Activated naive CD8-positive, alpha-beta T cell treated with anti-CD3 and anti-CD28 coated beads, Interleukin-2, amount 50 U/mL, for 16 hours (primary cell): ENCODE measurements at places on chromosomes 16 and 17.
A peak's percentile ranks its signal among the peaks of the same experiment; 100 is the strongest.

GRCh38 chr17:43142153-43142552 lies 17.0 kb upstream of the BRCA1 start:
- DNase-seq, result no peak

GRCh38 chr16:11016993-11017392 lies 72.6 kb downstream of the CLEC16A start:
- peak; percentile 19 for DNase-seq

DNA sequence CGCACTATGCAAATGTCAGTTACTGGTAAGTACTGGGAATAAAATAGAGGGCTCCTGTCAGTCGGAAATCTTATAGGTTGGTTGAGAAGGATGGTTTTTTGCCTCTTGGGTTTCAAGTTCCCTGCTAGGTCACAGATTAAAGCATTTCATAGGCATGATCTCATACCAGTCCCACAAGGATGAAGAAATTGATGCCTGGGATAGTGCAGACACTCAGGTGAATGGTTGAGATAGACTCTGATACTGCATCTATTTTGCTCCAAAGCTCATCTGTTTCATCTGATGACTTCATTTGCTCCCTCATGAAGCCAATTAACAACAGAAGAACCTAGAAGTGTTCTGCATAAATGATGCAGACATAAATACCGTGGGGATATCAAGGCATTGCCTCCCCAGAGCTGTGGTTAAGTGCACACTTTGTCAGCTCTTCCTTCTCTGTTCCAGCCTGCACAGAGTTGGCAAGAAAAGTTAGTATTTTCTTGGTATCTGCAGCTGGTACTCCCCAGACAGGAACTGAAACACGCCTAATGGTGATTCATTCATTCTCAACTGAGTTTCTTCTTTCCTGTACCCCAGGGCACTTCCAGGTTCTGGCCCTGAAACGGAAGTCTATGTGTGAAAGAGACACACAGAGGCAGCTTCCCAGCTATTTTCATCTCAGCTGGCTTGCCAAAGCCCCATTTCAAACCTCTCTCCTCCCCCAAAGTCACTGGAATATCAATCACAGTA lies 418.3 kb upstream of the SALL1 start:
- DNase-seq, result no peak

GRCh38 chr17:71516149-71516548 lies 604.7 kb upstream of the SOX9 start:
- no peak for DNase-seq

DNA sequence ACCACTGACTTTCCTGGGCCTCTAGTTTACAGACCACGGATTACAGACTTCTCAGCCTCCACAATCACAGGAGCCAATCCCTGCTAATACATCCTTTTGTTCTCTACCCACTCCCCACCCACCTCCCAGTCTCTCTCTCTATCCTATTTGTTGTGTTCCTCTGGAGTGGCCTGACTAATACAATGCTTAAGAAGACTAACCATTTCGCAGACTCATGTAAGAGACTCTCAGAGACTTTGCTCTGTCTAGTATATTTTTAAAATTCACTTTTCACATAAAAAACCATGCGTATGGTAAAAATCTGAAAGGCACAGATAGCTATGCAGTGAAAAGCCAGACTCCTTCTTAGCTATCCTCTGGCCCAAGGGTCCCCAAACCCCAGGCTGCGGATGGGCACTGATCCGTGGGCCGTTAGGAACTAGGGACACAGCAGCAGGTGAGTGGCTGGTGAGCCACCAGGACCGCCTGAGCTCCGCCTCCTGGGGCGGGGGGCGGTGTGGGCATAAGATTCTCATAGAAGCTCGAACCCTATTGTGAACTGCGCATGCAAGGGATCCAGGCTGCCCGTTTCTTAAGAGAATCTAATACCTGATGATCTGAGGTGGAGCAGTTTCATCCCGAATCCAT lies 7.6 kb downstream of the PIK3R6 start:
- DNase-seq, result no peak

DNA sequence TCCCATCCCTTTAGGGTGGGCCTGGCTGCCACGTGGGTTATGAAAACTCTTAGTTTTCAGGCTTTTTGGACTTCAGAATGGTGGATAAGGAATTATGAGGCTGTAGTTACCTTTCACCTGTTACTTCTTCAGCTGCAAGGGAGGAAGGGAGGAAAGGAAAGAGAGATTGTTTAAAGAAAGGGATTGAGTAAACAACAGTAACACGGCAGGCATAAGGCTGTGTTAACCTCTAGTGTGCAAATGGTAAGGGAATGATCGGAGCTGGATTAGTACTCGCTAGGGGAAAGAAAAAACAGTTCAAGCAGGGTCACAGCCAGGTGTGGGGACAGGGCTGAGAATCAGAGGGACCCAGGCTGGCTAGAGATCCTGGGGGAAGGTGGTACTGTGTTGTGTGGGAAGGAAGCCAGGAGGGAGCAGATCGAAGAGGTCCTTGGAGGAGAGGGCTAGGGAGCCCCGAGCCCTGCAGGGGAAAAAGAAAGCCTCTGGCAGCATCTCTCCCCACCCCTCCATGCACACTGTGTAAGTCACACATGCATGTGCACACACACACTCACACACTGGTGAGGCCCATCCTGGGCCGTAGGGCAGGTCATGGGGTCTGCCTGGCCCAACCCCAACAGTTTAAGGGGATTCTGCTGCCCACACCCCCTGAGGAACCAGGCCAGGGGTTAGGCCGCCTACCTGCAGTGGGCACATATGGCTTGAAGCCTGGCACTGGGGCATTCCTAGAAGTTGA lies 49.7 kb downstream of the SNX20 start:
- DNase-seq, result no peak
